ENCODE measurements at places on chromosomes 2 and 18.

- DNase-seq, result no peak
Measured at GRCh38 chr2:134791616-134792015, 46.8 kb upstream of the ACMSD start.

DNA sequence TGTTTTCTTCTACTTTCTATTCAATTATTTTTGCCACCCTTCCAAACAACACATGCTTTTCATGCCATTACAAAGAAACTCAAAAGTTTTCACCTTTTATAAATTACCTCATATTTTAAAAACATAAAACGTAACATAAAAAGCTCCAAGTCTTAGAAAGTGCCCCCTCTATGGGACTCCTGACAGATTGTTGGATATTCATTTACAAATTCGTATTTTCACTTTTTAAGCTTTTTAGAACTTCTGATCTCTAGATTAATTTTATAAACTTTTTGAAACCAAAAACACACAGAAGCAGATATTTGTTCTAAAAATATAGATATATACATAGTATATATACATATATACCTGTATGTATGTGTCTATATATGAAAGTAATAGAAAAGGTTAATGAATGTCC lies 1.5 kb downstream of the COL5A2 start:
- no peak for DNase-seq

GRCh38 chr2:207724113-207724512 lies 12.7 kb downstream of the CCNYL1 start:
- DNase-seq, result no peak

DNA sequence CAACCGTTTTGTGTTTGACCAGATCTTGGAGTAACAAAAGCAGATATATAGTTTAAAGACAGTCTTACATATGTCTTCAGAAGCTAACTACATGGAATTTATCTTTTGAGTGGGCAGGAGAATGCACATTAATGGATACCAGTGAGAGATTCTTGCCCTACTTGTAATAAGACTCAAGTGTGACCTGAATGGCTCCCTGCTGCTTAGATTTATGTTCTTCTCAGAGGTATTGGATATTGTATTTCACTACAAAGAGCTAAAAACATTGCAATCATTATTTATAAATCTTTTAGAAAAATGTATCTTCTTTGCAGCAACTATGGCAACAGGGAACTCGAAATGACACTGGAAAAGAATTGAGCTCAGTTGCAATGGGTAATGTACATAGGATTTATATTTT lies 227.7 kb downstream of the LRRTM4 start:
- DNase-seq, result no peak

DNA sequence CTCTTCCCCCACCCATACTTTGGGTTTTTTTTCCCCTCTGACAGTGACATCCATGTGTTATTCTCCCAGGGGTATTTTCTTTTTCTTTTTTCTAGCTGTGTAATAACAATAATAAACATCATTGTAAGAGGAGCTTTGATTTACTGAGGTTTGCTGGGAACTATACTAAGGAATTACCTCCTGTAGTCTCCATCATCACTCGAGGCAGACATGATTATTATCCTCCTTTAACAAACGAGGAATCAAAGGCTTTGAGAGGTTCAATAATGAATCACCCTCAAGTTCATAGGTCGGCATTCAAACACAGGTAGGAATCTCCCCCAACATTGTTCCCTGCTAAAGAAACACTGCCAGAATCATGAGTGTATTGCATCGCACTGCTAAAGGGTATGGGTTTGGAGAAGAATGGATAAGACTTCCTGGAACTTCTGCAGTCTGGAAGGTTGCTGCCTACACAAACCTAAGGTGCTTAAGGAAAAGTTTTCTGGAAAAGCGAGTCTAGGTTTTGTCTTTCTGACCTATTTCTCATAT lies 260.2 kb upstream of the SESTD1 start:
- DNase-seq, result no peak

GRCh38 chr2:1750933-1751766 lies 6.8 kb upstream of the PXDN start:
- DNase-seq, result peak; percentile 21

DNA sequence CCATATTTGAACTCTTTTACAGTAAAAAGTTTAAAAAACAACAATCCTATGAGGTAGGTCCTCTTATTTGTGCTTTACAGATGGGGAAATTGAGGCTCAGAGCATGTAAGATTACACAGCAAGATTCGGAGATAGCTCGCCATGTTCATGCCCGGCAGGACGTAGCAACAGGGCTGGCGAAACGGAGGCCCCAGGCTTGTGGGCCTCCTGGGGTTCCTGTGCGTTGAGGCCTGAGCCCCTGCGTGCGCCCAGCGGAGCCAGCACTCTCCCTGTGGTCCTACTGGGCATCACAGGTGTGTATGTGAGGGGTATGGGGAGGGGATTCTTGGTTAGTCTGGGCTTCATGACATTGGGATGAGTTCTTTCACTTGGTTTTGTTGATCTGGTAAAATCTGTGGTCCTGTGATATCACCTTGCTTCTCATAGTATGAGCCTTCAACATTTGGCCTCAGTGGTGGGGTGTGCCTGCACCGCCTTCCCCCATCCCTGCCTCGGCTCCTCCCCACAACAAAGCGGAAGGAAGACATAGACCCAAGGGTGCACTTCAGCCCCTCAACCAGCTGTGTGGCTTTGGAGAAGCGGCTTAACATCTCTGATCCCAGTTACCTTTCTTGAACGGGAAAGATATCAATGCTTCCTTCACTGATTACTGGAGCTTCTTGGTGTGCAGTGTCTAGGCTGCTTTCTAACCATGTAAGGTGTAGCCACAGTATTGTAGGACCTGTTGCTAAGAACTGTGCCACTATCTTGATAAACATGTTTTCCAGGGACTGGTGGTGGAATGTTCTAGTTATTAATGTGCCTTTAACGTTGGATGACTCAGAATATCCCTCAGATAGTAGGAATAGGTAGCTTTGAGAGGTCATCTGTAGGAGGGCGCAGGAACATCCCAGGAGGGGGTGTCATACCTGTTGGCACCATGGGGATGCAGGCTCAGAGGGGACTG lies 37.2 kb downstream of the HPCAL1 start:
- no peak for DNase-seq

GRCh38 chr2:100957996-100958653 lies 44.0 kb upstream of the RPL31 start:
- no peak for DNase-seq

DNA sequence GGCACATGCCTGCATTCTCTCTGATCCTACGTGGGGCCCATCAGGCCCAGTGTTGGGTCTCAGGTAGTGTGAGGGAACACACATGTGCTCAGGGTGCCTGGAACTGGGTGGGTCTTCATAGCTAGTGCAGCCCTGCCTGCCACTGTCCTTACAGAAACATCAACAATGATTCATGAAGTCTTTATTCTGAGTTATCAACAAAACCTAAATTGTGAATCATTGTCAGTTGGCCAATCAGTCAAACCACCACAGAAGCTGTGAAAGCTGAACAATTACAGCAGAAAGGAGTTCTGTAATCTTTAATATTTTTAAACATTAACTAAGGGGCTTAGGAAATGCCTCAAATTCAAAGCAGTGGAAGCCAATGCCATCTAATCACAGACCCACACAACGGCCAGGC lies 82.8 kb upstream of the ZNF521 start:
- no peak for DNase-seq

- DNase-seq, result no peak
Measured at GRCh38 chr2:162149940-162150339, 2.1 kb downstream of the GCG start.

GRCh38 chr18:715626-716025 lies 3.2 kb upstream of the ENOSF1 start:
- no peak for DNase-seq
